Lung microvascular endothelial cell (primary cell): ENCODE measurements at places on chromosomes 7 and 10.
A peak's percentile ranks its signal among the peaks of the same experiment; 100 is the strongest.

GRCh38 chr10:46992803-46993561 is 81.8 kb downstream of the PTPN20 start:
- DNase-seq: peak; percentile 44

DNA sequence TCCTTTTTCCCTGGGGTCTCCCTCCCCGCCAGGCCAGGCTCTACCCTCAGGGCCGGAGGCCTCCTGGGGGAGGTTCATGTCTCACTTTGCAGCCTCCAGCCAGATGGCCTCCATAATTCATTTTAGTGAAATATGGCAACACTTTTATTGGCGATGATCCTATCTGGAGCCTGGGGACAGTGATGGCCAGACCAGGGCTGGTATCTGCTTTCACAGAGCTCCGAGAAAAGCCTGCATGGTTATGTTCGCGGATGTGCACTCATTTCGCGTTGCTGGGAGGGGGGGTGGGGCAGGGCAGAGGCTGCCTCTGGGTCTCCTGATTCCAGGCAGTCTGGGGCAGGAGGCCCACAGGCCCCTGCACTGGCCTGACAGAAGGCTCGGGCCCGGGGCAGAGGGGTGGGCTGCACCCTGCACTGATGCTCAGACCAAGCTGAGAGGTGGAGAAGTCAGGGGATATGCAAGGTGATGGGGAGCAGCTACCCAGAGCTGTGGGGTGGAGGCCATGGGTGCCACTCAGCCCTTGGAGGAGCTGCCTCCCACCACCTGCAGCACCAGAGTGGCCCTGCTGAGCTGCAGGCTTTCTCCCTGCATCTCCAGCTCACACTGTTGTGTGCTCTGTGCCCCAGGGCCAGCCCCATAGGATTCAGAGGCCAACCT is 85.3 kb upstream of the RET start:
- DNase-seq: no peak

DNA sequence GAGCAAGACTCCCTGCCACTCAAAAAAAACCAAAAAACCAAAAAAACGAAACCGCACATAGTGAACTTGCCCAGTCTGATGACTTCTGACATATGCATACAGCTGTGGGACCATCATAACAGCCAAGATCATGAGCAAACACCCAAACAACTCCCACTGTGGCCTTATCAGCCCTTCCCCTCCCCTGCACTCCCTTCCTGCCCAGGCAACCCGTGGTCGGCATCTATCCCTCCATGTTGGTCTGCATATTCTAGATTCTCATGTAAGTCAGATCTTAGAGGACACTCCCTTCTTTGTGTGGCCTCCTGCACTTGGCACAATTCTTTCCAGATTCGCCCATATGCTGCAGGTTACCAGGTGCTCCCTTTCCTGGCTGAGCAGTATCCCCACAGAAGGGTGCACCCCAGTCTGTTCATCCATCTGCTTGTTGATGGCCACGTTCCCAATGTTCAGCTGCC is 72.8 kb downstream of the GNA12 start:
- no peak for DNase-seq

- DNase-seq: no peak
Observed at GRCh38 chr7:157707983-157708918, 371.4 kb downstream of the DNAJB6 start.

DNA sequence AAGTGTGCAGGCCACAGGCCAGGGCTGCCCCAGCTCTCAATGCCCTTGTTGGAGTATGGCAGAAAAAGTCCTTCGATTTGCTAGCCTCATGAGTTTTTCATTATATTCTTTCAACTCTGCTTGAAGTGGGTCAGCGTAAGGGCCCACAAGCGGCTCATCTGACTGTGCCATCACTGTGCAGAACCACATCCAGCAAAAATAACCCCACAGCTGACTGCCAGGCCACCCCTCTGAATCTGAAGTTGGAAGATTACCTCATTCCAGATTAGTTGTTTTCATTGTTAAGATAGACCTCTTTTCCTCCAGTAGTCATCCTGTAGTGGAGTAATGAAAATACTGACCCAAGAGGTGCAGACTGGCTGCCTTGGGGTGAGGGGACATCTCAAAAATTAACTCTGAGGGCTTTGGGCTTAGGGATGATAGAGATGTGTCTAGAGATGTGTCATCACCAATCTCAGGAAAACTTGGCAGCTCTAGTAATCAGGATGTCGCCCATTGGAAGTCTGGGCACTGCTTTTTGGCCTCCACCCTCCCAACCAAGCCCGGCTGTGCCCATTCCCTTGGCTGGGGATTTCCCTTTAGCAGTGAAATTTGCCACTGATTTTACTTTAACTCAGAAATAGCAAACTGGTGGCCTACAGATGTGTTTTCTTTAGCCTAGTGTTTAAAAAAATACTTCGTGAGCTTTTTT is 164.3 kb downstream of the LCOR start:
- DNase-seq: no peak

DNA sequence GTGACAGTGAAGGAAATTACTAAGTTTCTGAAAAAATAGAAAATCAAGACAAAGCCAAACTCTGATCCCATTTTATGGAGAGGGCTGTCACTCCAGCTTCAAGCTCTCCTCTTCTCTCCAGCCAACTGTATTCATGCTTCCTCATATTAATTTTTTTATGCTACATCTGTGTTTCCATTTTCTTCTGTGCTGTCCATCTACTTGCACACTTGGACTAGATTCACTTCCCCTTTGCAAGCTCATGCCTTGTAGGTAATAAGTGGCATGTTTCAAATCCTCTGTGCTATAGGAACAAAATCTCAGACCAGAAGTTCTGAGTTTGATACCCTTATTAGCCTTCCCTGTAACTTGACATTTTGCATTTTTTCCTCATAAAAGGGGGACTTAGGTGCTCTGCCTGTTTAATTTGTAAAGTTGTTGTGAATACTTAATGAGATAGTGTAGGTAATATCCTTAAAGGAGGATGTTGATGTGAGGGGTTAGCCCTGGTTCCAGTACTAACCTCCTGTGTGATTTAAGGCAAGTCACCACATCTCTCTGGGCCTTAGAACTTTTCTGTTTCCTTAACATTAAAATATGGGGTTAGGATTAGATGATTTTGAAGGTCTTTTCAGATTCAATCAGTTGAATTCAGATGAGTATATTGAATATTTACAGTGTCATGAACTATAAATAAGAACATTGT is 358.8 kb downstream of the BBS9 start:
- DNase-seq: no peak

DNA sequence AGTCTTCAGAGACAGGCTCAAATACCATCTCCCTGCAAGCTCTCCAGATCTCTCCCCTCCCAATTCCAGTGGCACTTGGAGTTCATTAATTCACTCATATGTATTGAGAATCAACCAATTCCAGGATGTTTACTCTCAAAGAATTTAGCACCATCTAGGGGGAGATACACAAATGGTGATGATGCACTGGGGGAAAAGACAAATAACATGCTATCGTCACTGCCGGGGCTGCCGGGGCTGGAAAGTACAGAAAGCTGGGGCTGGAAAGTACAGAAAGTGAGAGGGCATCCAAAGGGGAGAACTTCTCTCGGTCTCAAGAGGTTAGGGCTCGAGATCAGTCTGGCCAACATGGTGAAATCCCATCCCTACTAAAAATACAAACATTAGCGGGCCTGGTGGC is 118.7 kb downstream of the MKX start:
- no peak for DNase-seq

DNA sequence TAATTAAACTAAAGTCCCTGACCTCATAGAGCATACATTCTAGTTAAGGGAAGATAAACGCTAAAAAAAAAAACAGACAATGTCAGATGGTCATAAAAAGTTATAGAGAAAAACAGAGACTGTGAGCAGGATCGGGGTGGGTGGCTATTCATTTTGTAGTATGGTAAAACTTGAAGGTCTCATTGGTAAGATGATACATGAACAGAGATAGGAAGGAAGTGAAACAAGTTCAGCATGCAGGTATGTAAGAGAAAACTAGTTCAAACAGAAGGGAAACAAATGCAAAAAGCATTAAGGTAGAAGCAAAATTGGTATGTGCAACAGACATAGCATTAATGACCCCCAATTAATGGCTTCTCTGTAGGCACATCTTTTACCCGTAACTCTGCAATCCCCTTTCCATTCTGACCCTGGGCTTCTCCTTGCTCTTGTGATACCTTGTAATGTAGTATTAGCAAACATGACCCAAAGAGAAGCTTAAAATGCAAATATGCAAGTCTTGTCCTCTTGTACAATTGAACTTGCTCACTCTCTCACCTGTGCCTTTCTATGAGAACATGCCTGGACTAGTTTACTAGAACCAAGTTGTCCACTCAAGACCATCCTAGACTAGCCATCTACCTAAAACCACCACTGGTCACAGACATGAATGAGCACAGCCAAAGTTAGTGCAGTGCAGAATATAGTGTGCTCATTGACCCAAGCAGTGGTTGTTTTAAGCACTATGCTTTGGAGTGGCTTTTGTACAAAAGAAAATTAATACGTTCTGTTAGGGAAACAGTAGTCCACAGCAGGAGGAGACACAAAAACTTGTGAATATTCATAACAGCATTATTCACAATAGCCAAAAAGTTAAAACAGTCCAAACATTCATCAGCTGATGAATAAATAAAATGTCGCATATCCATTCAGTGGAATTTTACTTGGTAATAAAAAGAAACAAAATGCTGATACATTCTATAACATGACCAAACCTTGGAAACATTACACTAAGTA is 57.0 kb downstream of the BRAF start:
- no peak for DNase-seq

DNA sequence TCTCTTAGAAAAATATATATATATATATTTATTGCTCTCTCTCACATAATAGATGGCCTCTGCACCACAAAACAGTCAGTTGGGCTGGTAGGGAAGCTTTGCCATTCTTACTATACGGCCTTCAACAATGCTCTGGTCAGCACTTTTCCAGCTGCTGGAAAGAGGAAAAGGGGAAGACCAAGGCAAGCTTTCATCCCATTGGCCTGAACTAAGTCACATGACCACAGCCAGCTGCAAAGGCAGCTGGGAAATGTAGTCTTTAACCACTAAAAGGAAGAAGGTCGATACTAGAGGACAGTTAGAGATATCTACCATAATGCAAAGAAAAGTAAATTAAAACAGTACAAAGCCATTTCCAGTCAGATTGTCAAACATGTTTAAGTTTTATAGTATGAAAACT is 58.4 kb upstream of the MACROH2A2 start:
- peak; percentile 53 for DNase-seq
